ENCODE measurements at places on chromosomes 2 and 18.

DNA sequence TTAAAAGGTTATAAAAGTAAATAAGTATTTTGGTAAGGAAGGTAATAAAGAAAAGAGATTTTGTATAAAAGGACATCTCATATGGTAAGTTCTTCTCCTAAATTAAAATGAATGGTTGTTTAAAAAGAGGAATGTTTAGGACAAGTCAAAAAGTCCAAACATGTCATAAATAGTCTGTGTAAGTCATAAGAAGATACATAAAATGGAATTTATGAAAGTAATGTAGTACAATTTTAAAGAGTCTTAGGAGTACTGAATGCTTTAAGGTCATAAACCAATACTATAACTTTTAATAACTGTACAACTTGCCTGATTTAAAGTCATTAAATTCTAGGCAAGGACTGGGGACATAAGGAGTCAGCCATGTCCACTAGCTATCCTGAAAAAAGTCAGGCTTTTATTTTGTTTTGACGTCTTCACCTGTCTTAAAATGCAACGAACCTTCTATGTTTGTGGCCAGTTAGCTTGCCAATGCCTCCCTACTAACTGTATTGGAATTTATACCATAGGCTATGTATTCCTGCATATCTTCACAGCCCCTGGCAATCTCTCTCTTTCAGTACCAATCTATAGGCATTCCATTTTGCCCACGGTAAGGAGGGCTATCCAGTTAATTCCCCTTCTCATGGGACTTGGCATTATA is 312.3 kb upstream of the LRRTM4 start:
- no peak for DNase-seq

- DNase-seq: no peak
Measured at GRCh38 chr2:160901613-160902012, 258.6 kb upstream of the TANK start.

DNA sequence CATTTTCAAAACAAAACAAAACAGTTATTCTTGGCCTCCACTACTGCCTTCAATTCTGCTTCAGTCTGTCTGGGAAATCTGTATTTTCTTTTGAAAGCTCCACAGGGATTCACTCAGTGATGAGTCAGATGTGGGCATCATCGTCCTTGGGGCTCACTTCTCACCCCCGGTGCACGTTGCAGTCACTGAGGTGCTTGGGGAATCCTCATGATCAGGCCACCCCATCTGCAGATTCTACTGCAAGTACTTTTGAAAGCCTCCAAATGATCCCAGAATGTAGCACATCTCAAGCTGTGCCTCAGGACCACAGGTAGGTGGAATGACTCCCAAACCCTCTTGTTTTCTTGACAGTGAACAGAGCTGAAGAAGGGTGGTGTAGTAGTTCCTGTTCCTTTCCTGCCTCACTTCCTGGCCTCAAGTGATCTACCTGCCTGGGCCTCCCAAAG is 34.3 kb downstream of the LPIN2 start:
- no peak for DNase-seq

DNA sequence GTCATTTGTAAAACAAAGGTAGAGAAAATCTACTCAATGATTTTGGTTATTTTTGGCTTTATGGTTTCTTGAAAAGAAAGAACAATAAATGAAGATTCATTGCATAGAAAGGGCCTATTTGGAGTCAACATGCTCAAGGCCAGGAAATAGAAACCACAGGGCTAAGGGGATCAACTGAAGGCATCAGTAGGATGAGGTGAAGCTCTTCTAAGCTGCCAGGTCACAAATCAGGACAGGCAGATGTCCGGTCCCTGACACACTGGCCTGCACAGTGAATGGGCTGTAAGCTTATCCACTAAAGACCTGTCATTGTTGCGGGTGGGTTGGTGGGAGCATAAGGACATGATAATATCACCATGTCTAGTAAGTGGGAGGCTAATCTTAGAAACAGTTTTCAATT is 31.6 kb upstream of the RNF138 start:
- DNase-seq: no peak

DNA sequence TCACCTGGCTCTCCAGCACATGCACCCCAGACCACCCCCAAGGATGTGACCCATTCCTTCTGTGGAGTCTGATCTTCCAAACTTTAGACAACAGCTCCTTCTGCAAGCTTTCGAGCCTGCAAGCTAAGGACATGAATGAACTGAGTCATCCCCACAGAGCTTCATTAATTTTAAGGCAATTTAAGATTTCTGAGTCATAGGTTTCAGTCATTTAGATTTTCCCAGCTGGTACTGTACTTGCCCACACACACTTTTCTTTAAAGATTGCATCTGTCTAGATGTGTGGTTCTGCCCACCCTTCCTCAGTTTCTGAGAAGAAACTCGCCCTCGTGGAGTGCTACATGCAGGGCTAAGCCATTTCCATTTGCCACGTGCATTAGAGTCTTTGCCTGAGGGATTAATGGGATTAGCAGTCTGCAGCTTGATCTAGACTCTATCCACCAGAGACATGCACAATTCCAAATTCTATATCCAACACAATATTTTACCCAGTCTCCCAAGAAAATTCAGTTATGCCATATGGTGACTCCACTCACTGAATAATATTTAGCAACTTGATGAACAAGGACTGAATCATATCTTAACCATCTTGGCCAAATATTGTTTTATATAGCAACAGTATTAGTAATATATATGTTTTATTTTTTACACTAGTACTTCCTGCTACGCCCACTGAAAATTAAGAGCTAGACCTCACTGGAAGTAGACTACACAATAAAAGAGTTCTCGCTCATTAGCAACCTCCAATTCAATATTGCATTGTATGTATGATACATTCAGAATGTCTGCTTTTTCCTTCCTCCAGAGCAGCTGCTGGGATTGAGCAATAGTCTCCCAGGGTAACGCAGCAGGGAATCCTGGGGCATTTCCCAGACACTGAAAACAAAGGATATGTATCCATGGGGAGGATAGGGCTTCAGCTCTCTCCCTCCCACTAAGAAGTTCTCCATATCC is 14.3 kb upstream of the TRIB2 start:
- peak; percentile 24 for DNase-seq

DNA sequence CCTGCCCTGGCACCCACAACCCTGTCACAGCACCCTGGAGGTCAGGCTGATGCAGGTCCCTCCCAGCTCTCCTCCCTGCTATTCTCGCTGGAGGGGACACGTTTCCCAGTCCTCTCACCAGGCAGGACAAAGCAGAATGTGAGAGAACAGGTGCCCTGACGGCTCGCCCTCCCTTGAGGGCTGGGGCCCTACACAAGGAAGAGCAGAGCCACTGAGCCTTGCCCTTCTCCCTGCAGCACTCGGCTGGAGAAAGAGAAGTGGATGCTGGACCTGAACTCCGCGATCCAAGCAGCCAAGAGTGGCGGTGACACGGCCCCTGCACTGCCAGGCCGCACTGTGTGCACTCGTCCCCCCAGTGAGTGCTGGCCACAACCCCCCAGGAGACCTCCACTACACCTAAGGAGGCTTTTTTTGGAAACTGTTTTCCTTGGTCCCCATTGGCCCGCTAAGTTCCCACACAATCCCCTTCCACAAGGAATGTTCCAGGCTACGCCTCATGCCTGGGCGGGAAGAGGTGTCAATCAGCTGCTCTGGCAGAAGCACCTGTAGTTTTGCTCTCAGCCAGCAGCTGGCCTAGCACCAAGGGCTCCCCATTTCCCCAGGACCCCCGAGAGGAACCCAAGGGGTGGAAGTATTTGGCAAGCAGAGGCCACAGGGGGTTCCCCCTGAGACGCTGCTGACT is 17.4 kb downstream of the STK25 start:
- no peak for DNase-seq

- no peak for DNase-seq
Measured at GRCh38 chr18:50315100-50315871, 27.8 kb upstream of the CXXC1 start.

DNA sequence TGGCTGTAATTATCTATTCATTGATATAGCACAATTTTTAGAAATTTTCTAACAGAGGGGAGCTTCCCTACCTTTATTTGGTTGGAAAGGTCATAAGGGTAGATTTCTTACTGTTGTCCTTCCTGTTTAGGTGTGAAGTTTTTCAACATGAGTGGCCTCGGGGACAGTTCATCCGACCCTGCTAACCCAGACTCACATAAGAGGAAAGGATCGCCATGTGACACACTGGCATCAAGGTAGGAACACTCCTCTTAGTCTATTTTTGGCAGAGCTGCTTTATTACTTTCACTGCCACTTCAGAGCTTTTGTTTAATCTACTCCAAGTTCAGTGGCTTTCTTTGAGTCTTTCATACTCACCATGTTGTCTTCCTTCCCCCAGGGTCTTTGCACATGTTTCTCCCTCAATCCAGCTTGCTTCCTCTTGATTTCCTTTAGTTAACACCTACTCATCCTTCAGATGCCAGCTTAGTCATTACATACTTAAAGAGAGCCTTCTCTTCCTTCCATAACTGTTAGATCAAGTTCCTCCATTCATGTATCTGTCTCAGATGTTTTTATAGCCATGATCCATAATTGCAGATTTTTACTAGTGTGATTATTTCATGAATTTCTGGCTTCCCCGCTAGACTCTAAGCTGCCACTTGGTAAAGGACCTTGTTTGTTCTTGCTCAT is 134.5 kb downstream of the PTRHD1 start:
- DNase-seq: no peak

- DNase-seq: no peak
Measured at GRCh38 chr2:95669441-95669991, 77.7 kb downstream of the TRIM43 start.

Measured in C1 segment of cervical spinal cord (tissue), 14 donors.